Cerebellum (tissue), 4 donors: ENCODE measurements at places on chromosomes 6 and 20. TPM values are rescaled to one million over a fixed set of nuclear protein-coding genes. Genes with fewer than 3 reads are reported as not detected.

DNA sequence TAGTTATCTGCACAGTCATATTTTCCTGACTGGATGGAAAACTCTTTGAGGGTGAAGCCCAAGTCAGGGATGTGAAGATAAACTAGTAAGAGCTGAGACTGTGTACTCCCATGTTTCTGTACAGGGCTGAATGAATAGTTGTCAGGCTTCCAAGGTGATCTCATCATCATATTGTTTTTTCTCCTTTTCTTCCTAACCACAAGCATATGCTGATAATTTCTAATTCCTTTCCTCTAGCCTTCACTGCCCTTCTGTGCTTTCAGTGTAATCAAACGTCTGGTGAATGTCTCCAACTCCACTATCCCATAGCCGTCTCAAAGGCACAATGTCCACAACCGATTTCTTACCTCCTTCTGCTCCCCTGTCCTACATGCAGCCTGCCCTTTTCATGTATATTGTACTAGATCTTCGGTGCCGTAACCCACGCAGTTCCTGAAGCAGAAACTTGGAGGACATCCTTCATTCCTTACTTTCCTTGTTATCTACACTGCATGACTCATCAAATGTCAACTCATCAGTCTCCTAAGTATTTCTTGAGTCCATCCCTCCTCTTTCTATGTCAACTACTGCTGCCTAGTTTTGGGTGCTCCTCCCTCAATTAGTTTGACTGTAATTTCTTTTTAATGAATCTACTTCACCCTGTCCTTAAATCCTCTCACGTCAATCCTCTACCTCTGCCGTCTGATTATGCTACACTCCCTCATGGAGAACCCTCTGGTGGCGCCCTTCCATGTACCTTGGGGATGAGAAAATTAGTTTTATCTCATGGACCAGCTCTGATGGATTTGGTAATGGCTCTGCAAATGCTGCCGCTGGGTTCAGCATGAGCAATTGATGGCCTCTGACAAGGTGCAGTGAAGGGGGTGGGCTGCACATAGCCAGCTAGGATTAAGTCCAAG lies 21.9 kb downstream of the NCOA7 start:
- DNase-seq = peak; percentile 24

The IL20RA gene
- total RNA-seq = 0.36 TPM

DNA sequence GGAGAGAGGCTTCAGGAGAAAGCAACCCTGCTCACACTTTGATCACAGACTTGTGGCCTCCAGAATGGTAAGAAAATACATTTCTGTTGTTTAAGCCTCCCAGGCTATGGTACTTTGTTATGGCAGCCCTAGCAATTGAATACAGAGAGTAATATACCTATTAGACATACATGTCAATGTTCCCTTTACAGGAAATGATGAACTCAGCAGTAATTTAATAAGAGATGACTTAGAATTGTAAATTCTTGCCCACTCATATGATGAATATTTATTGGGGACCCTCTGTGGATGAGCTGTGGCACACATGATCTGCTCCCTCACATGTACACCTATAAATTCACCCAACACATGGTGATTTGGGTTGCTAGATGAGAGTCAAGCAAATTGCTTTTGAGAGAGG lies 20.4 kb upstream of the FOXA2 start:
- DNase-seq = no peak

The BANF2 gene
- total RNA-seq = not detected

The WFDC10B gene
- not detected for total RNA-seq

DNA sequence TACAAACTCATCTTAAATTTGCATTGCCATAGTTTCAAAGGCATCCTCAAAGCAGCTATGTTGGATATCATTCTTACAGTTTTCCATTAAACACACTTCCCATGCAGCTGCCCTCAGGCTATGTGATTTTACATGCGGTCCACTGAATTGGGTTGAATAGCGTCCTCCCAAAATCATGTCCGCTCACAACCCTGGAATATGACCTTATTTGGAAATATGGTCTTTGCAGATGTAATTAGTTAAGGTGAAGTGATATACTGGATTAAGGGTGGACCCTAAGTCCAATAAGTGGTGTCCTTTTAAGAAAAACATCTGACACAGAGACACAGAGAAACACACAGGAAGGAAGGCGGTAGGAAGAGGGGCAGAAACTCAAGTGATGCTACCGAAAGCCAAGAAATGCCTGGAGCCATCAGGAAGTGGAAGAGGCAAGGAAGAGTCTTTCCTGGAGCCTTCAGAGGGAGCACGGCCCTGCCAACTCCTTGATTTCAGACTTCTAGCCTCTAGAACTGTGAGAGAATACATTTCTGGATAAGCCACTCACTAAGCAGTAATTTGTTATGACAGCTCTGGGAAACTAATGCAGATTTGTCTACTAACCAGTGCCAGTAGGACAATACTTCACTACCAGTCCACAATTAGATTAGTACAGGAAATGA lies 42.7 kb upstream of the NHSL1 start:
- DNase-seq = no peak

- DNase-seq = no peak
These were observed 227.1 kb downstream of the HACE1 start for GRCh38 chr6:104632588-104632987.

DNA sequence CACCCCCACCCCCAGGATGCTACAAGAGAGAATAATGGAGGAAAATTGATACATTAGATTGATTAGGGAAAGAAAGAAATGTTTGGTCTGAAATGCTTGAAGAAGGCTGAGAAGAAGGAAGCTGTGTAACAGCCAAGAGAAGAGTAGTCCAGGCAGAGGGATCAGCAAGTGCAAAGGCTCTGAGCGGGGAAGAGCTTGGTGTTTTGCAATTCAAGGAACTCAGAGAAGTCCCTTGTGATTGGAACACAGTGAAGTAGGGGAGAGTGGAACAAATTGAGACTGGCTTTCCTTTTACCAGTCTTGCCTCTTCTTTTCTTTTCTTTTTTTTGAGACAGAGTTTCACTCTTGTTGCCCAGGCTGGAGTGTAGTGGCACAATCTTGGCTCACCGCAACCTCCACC lies 76.6 kb upstream of the CHD6 start:
- DNase-seq = no peak

GRCh38 chr20:63218701-63219446 lies 2.9 kb upstream of the YTHDF1 start:
- no peak for DNase-seq
